GM23248 (cell line): ENCODE measurements at places on chromosomes 11 and 22.

GRCh38 chr11:27696115-27696514 lies 4.1 kb downstream of the BDNF start:
- peak; percentile 56 for DNase-seq

- DNase-seq, result no peak
Observed at GRCh38 chr11:129973068-129973467, 29.6 kb downstream of the PRDM10 start.

GRCh38 chr22:19902245-19902715 lies 39.3 kb upstream of the COMT start:
- DNase-seq, result no peak

DNA sequence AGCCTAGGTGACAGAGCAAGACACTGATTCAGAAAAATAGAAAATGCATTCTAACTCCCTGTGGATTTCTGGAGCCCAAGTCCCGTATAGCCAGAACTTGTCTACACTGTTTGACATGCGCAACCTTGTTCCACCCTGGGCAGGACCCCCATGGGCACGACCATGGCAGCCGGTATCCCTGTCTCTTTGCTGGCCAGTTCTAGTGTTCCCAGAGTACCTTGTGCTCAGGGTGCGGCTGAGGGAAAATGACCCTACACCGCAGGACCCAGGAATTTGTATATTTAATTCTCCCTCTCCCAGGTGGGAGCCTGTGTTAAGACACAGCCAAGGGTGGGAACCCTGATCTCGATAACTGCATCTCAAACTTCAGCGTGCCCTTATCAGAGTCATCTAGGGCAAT lies 36.7 kb upstream of the RIC3 start:
- no peak for DNase-seq
